ENCODE measurements at places on chromosomes 6 and 20.

DNA sequence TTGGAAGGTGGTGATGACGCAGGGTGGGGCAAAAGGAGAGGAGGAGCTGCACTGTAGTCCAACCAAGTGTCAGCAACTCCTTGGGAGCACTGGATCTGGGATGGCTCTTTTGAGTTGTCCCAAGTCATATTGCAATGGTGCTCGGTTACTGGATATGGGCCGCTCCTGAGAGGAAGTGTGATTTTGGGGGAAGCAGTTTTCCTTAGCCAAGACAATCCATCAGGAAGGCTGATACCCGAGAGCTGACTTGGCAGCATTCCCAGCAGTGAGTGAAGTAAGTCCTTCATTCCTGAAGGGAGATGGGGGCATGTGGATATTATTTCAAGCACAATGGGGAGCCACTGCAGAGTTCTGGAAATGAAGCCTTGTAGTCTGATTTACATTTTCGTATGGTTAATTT lies 354.1 kb downstream of the RFPL4B start:
- no peak for DNase-seq

- DNase-seq = no peak
Measured at GRCh38 chr20:8803065-8803464, 265.8 kb upstream of the PLCB4 start.

- no peak for DNase-seq
Measured at GRCh38 chr6:137728386-137729349, 138.4 kb upstream of the TNFAIP3 start.

GRCh38 chr6:9593554-9593953 lies 821.3 kb downstream of the TFAP2A start:
- no peak for DNase-seq

DNA sequence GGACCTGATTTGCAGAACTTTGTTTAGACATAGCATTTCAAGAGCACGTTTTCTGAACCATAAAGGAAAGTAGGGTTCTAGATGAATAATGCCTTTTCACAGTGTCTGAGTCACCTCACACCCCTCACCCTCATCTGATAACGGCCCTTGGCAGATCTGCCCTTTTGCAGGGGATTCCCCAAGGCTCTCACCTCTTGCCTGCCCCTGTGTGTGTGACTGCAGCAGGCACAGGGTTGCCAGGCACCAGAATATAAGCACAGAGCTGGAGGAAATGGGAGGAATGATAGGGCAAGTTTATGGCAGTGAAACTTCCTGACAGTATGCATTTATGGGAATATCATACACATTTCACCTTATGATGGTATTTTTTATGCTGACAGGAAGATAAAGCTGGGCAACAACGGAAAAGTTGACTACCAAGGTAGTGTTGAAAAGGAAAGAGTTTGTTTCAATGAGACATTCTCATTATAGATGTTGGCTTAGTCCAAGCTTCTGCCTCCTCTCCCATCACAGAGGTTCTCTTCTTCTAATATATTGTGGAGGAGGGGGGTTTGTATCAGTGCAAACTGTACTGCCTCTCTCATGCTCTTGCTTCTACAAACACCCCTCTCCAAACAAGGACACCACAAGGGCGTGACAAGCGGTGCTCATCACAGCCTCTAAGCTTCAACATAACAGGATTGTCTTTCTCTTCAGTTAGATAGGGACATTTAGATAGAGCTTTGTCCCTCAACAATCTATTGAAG lies 101.5 kb upstream of the BACH2 start:
- peak; percentile 95 for DNase-seq

DNA sequence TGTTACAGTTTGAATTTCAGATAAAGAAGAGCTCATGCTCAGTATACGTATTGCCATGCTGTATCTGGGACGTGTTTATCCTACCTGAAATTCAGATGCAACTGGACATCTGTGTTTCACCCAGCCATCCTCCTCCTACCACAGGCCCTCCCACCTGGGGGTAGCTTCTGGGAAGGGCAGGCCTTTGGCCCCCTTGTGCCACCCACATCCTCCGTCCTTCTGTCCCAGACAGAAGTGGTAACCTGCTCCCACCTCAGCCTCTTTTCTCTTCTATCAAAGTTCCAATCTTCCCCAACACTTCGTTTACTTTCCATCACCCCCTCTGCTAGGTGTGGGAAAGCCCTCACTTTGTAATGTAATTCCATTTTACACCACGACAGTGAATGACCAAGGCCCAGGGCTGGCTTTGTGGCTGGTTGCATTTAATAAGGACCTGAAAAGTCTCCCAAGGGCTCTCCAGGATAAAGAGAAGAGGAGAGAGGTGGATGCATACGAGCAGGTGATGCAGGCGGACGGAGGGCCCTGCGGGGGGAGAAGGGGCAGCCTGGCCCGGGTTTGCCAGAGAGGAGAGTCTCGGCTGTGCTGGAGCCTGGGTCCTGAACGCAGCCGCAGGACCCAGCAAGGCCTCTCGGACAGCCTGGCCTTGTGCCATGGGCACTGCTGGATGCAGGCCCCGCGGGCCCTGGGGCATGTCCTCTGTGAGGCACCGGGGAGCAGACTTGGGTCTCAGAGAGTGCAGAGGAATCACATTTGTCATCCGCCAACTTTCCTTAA lies 98.4 kb downstream of the PSMB1 start:
- no peak for DNase-seq

Data from activated CD4-positive, alpha-beta T cell treated with anti-CD3 and anti-CD28 coated beads, Interleukin-2, Interleukin-6, amounts not matched to agents 100 ng/mL and 50 ng/mL, durations not matched to agents 16 hours and 8 hours (primary cell).